Left kidney (tissue), 8 donors: ENCODE measurements at places on chromosomes 3 and 15. TPM values are rescaled to one million over a fixed set of nuclear protein-coding genes. Genes with fewer than 3 reads are reported as not detected.

DNA sequence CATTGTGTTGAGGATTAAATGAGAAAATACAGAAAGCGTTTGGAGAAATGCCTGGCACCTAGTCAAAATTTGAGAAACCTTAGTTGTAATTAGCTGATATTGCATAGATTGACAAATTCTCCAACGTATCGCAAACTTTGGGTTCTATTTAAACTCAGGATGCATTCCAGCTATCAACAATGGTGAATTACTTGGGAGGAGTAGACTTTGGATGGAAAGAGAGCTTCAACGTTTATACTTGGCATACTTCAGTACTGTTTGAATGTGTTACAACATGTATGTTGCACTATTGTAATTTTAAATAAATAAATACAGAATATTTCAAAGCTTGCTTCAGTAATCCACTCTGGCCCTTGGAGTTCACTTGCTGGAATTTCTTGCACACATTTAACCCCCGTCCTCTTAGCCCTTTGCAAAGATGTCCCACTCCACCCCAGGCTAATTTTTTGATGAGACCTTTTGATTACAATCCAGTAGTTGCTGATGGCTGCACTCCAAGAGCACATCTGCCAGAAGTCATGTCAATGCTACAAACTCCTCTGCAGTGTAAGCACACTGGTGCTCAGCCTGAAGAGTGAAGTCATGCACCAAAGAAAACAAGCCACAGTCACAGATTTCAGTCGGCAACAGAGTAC lies 4.7 kb upstream of the DIS3L start:
- no peak for DNase-seq

DNA sequence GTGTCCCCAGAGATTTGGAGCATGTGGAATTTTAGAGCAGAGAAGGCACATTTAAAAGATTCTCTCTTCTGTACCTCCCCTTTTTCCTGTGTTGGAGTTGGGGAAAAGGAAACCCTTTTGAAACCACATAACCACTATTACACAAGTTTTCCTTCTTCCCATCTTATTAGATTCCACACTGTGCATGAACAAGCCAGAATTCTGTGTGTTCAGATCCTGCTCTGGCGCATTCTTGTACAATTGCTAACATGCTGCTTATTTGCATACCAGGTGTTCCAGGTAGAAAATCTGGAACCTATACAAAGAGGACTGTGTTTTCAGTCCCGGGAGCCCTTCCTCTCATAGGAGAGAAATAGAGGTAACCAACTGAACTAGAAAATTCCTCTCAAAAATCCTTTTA lies 2.6 kb upstream of the CIB2 start:
- no peak for DNase-seq

Gene ITIH1
- not detected for polyA plus RNA-seq

Gene EMC7
- 82.3 TPM for polyA plus RNA-seq

Gene GPR62
- 0.48 TPM for polyA plus RNA-seq

GRCh38 chr3:120710369-120710768 lies 28.3 kb upstream of the HGD start:
- no peak for DNase-seq

DNA sequence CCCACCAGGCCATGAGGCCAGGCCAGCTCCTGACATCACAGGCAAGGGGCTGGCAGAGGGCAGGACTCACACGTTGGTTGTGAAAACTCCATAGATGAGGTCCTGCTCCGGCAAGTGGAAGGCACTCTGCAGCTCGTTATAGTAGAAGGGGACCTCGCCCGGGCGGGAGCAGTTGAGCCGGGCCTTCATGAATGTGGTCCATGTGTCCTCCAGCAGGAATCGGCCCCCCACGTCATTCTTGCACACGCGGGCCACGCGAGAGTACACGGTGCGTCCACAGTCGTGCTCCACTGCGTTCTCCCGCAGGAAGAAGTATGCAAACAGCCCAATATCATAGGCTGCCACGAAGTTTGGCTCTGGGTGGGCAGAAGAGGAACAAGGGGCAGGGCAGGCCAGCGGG lies 101.2 kb downstream of the SEMA5B start:
- DNase-seq: no peak

Gene KATNBL1
- 90.2 TPM for polyA plus RNA-seq

Gene WDR72
- polyA plus RNA-seq: 82.4 TPM

- DNase-seq: no peak
Measured at GRCh38 chr15:68333775-68334470, 56.4 kb downstream of the FEM1B start.
